ENCODE measurements at places on chromosomes 1 and 21.

DNA sequence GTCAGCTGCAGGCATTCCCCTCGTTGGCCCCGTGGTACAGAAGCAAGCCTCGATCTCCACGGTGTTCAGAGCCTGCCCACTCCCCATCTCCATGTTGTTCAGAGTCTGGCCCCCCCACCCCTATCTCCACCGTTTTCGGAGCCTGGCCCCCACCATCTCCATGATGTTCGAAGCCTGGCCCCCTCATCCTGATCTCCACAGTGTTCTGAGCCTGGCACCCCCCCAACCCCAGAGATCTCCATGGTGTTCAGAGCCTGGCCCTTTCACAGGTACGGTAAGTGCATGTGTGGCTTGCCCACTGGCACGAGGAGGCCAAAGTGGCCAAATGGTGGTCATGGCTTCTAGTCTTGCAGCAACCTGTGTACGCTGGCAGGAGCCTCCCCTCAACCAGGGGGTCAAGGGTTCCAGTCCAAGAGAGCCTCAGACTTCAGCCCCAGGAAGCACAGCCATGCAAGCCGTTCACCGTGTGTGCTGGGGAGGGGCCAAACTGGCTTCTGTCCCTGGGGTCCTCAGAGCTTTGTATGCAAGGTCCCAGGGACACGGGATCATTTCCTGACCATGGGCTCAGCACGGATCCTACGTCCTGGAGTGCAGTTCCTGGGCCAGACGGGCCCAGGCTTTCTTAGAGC, 13.3 kb upstream of the PCBP3 start:
- no peak for DNase-seq

DNA sequence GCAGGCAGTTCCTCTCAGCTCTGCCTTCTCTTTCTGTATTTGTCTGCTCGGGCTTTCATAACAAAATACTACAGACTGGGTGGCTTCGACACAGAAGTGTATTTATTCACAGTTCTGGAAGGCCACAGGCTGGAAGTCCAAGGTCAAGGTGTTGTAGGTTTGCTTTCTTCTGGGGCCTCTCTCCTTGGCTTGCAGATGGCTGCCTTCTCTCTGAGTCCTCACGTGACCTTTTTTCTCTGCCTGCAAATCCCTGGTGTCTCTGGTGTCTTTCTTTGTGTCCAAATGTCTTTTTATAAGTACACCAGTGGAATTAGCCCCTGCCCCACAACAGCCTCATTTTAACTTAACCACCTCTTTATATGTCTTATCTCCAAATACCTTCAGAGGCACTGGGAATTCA, 250.0 kb downstream of the TM2D1 start:
- no peak for DNase-seq

DNA sequence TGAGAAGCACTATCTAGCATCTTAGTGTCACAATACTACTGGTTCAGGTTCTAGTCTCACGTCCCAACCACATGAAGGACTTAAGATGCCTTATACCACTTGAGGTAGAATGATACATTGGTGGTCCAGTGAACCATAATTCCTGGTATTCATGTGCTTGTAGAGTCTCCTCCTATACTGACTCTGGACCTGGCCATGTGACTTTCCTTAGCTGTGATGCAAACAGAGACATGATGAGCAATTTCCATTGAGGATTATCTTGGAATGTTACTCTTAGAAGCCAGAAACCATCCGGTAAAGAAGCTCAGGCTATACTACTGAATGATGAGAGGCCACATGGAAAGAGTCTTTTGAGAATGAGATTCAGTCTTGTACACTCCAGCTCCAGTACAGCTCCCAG, 105.7 kb downstream of the NME7 start:
- no peak for DNase-seq

DNA sequence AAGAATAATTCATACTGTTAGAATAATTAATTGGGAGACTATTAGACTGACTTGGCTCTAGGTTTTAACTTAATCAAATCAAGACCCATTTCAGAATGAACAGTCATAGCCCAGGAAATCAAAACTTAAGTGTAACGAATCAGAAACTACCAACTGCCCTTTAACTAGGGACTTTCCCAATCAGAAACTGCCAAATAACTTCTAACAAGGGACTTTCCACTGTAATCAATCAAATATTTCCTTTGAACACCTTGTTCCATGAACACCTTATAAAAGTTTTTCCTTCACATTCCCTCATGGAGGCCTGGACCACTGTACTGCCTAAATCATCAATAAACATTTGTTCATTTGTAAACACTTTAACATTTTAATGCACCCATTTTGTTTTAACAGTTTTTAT, 1054.7 kb upstream of the TMPRSS15 start:
- DNase-seq: no peak

DNA sequence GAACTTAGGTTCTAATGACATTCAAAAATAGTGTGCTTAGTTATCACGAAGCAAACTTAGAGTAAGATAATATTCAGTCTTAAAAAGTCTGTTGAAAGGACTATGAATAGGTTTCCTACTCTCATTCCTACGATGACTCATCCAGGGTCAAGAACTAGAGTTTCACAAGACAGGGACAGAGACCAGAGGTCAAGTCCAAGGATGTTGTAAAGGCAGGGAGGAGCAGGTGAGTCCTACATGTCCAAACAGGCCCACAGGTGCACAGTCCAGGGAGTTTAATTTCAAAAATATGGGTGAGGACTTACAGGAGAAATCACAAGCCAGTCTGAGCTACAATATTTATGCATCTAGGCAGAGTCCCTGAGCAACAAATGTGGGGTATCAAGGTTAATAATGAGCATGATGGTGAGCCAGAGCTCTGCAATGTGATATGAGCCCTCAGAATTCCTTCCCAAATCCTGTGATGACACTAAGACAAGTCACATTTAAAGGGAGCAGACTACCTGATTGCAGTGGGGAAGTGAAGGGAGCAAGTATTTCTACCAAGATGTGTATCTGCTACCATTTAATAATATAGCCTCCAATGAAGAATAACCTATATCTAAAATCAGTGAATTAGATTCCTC, 100.0 kb upstream of the NRIP1 start:
- DNase-seq: no peak

DNA sequence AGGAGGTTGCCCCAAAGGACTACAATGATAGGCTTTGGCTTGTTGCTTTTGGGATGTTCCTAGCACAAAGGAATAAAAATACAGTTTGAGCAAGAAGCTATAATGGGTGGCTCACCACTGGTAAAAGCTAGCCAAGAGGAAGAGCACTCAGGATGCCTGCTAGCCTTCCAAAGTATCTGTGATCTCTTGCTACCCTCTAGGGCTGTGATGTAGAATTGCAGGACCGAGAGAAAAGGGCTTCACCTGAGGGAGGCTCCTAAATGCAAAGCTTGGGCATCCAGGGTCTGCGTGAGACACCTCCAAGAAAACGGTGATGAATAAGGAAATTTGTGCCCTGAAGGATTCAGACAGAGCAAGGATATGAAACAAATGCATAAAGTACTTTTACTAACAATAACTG, 17.7 kb downstream of the IVL start:
- no peak for DNase-seq

DNA sequence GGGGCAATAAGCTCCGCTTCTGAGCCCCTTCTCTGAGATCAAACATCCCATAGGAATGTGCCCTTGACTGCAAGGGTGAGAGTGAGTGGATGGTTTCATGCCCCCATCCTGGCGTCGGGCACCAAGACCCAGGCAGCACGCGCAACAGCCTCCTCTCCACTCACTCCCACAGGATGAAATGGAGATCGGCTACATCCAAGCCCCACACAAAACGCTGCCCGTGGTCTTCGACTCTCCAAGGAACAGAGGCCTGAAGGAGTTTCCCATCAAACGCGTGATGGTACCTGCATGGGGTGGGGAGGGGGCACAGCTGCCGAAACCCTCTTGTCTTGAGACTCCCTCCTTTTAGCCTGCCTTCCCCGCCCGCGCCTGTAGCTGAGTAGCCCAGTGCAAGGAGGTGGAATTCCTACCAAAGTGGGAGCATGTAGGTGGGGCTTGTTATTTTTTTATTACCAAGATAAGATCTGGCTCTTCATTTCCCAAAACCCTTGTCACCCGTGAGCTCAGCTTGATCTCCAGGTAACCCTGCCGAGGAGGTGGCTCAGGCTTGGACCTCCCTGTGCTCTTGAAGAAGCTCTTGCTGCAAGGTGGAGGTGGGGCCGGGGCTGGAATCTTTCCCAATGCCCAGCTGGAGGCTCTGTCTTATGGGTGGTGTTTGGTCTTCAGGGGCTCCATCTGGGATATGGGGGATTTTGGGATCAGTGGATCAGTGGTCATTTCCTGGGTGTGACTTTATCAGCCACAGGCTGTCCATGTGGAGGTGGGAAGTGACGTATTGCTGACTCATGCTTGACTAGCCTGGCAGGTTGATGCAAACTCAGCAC, 24.0 kb upstream of the PADI6 start:
- DNase-seq: no peak

GRCh38 chr1:23403038-23403336, 21.6 kb downstream of the TCEA3 start:
- no peak for DNase-seq

DNA sequence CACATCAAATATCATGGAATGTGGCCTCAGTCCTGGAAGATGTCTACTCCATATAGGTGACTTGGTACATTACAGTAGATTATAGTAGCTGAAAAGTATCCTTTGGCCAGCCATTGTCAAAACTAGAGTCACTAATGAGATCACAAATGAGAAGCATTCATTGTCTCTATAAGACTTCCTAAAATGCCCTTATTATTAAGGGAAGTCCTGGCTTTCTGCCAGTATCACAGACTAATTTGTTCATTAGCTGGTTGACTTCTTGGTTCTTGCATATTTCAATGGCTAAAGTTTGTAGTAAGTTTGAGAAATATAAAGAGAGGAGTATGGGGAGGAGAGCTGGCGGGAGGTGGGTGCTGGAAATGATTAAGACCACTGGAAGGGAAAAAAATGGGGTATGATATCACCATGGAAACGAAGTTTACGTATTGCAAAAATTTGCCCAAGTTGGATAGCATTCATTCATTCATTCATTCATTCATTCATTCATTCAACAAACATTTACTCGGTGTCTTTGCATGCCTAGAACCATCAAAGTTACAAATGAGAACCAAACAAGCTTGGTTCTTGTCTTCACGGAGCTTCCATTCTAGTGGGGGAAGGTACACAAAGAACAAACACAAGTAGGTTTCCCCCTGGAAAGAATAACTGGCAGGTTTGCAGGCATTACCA, 11.7 kb upstream of the B3GALNT2 start:
- no peak for DNase-seq

DNA sequence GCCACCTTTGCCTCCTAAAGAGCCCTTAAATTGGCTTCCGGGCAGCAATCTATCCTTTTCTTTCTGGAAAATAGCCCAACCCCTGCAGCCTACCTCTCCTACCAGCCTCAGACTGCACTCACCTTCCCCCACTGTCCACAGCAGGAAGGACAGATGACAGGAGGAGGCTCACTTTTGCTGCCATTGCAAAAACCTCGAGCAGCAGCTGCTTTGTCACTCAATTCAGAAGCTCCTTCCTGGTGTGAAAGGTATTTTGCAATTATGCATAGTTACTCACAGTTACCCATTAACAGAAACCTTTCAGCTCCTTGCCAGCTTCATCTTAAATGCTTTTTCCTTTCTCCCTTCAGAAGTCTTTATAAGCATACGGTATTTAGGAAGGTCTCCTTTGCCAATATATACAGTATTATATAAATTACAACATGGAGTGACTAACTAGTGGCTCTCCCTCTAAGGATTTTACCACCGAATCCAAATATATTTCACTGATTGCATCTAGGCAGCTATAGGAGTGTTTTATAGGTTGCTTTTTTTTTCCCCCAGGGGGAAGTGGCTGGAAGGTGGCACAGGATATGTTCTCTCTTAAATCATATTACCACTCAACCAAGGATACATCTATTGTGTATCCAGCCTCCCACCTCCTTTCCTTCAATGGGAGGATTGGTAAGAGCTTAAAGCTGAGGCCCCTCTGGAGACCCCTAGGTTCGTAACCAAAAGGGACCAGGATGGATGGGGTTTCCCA, 142.1 kb upstream of the IPO9 start:
- DNase-seq: peak; percentile 61

DNA sequence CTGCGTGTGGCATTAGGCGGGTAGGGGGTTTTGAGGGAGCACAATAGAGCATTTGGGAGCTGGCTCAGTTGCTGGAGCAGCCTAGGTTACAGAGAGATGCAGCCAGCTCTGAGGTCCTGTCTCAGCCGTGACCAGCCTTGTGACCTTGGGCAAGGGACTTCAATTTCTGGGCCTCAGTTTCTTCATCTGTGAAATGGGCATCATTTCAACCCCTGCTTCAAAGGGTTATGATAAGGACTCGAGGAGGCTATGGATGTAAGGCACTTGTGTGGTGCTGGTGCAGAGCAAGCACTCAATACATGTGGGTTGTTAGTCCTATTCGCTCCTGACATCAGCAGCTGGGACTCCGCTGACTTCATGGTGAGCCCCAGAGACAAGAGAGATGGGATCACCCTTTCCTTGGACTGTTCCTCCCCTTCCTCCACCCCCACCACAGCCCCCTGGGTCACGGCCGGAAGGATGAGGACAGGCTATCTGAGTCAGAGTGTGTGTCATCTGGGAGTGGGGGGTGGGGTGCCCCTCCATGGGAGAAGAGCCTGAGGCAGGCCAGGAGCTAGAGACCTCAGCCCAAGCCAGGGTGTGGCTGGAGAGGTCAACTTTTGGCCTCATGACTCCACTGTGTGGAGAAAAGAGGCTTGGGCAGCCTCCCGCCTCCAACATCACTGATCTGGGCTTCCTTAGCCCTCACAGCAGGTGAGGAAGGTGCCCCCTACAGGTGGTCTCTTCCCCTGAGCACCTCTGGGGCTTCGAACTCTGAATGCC, 71.4 kb upstream of the ZBTB40 start:
- DNase-seq: no peak

GRCh38 chr1:85495556-85495955, 30.6 kb upstream of the DDAH1 start:
- DNase-seq: no peak

- DNase-seq: no peak
Observed at GRCh38 chr21:20943561-20943997, 54.6 kb upstream of the NCAM2 start.

GRCh38 chr1:107464827-107465226, 324.0 kb downstream of the NTNG1 start:
- no peak for DNase-seq

- no peak for DNase-seq
Observed at GRCh38 chr1:151982300-151983005, 11.2 kb downstream of the S100A10 start.

DNA sequence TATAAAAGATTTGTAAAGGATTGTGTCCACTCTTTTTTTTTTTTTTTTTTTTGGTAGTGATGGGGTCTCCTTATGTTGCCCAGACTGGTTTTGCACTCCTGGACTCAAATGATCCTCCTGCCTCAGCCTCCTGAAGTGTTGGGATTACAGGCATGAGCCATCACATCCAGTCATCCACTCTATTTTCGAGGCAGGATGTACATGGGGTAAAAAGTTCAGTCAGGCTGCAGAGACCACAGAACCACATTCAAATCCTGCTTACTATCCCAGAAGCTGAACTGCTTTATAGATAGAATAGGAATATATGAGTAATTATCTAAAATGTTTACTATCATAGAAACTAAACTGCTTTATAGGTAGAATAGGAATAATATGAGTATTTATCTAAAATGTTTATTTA, 26.0 kb upstream of the KCNK2 start:
- no peak for DNase-seq

DNA sequence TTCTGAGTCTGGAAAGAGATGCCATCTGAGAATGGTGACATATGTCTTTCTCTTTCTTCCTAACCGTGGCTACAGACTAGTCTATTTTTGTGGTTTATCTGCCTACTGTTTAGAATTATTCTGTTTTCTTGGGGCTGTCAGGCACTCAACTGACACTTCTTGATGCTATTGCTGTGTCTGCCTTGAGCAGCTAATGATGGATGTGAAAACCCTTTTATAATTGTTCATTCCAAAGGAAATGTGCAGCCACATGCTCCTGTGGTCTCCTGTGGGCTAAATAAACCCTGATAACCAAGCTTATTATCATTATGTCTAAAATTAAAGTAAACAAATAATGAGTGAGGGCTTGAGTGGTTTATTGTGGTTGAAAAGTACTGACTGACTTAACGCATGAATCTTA, 52.7 kb upstream of the CXADR start:
- DNase-seq: no peak

Measured in NCI-H2081 treated with DMSO at 0.1 percent for 48 hours (cell line).